NCI-H1092 (cell line): ENCODE measurements at places on chromosomes 1 and 21.

GRCh38 chr1:170376801-170377385 is 155.1 kb upstream of the GORAB start:
- DNase-seq = no peak

GRCh38 chr1:205505076-205505729 is 734 bp downstream of the CDK18 start:
- no peak for DNase-seq

GRCh38 chr1:30014031-30014430 is 709.4 kb downstream of the MATN1 start:
- no peak for DNase-seq

DNA sequence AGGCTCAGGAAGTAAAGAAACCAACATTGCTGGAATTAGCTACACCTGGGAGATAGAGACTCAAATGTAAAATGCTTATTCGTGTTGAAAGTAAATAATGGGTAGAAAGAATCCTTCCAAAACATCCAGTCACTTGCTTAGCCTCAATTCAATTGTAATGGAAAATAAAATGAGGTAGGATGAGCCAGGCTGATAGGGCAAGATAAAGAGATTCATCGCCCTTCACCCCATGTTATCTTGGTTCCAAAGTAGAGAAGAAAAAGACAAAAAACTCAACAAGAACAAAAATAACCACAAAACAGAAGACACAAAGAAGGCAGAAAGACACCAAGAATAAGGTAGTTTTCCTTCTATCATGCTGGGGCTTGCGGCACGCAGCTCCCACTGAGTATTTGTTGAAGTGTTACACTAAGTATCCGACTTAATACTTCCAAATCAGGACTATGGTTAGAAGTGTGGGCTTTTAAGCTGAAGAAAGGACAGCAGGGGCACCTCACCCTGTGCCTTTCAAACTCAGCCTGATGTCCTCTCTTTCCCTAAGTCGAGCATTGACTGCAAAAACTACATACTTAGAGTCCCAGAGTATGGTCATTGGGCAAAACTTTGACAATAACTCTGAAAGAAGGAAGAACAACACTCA is 202.1 kb downstream of the VAV3 start:
- DNase-seq = no peak

DNA sequence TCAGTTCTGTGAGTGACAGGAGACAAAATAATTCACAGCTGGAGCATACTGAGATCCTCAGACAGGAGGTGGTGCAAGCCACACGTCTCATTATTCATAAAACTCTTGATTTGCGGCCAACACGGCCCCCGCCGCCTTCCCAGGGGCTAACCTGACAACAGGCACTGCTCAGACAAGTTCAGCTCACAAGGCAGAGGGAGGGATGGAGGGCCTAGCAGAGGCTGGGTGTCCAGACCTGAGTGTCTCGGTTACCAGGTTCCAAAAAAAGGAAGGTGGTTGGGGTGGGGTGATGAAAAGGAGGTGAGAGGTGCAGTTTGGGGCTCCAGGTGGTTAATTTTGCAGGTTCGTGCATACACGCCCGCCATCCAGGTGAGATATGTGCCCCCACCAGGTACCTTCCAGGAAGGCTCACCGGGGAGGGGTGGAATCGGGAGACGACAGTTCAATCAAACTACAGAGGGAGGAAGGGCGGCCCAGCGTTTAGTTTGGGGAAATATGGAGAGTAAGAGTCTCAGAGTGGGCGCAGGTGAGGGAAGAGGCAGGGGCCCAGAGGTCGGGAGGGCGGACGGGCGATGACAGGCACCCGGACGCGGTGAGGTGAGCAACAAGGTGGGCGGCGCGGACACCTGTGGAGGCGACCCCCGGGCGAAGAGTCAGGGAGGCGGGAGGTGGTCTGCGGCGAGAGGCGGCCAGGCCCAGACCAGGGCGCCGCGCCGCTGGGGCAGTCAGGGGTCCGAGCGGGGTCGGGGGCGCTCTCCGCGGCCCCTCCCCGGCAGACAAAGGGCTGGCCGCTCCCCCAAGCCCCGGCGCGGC is 629 bp downstream of the CTNNBIP1 start:
- no peak for DNase-seq

DNA sequence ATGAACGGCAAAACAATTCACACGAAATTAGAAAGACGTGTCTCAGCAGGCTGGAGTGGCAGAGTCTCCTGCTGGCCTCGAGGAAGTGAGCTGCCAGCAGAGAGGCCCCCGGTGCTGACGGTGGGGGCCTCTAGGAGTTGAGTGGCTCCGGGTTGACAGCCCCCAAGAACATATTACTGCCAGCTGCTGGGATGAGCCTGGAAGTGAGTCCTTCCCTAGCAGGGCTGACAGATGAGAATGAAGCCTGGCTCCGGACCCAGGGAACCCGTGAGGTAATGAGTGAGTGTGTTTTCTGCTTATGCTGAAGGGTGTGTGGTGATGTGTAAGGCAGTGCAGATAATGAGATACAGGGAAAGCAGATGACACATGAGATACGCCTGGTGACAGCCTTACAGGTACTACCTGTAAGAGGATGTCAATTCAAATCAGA is 23.5 kb upstream of the LRRC47 start:
- no peak for DNase-seq

- no peak for DNase-seq
Measured at GRCh38 chr1:166859597-166859996, 16.5 kb downstream of the TADA1 start.

- no peak for DNase-seq
Measured at GRCh38 chr1:41490911-41491310, 6.4 kb upstream of the EDN2 start.

- no peak for DNase-seq
Measured at GRCh38 chr1:203586496-203587081, 40.0 kb upstream of the ATP2B4 start.

GRCh38 chr1:210239349-210240111 is 6.9 kb downstream of the SERTAD4 start:
- no peak for DNase-seq

DNA sequence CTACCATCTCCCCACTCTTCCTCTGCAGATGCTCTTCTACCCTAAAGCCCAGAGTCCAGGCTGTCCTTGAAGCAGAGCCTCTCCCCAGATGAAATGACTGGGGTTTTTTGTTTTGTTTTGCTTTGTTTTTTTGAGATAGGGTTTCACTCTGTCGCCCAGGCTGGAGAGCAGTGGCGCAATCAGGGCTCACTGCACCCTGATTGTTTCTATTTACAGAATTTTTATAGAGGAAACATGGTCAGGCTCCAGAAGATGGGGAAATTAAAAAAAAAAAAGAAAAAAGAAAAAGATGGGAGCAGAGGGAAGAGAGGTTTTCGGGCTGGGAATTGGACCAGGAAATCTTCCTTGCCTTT is 43.7 kb upstream of the ZNF281 start:
- DNase-seq = no peak

DNA sequence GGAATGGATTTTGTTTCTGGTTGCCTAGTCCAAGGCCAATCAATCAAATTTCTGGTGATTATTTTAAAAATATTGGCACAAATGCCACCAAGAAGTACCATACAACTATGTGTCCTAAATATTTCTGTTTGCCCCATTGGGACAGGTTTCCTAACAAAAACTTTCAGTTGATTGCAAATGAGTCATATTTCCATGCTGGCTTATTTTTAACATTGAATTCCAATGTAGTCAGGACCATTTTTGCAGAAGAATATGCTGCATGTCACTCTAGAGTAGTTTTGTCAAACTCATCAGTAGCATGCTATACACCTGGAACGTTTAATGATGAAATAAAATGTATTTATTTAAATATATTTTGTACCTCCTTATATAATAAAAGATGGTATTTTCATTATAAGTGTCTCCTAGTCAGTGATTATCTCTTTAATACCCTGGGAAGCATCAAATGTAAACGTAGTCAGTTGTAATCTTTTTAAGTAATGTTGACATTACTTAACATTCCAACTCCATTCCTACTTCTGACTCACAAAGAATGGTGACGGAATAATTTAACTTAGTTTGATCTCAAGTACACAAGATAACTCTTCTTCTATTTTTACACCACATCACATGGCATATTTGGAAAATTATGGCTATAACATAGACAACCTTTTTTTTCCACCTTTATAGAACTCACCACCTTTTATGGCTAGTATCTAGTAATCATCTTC is 39.0 kb upstream of the USH2A start:
- DNase-seq = no peak

- no peak for DNase-seq
Measured at GRCh38 chr1:172679000-172679772, 20.3 kb downstream of the FASLG start.

DNA sequence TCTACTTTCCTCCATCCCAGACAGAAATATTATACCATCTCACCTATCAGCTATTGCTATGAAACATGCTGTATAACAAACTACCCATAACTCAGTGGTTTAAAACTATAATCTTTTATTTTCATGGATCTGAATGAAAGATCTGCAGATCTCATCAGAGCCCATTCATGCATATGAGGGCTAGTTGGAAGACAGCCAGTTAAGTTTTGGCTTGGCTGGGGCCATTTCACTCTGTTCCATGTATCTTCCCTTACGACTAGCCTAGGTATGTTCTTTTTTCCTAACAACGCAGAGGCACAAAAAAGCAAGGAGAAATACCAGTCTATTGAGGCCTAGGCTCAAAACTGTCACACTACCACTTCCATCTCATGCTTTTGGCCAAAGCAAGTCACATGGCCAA is 28.1 kb upstream of the RGS1 start:
- no peak for DNase-seq

DNA sequence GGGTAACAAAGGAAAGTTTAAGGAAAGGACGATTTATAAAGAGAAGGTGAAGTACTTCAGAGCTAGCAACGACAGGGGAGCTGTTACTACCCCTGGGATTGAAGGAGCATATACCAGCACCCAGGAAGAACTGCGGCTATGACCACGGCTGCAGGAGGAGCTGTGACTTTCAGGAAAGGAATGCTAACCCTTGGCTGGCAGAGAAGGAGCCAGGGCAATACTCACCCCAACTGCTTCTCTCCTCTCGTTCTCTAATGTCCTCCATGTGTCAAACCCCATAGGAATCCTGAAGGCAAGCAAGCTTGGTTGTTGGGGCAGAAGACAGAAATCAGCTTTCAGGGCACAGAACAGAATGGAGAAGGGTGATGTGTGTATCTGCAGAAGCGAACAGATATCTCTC is 120.5 kb downstream of the TMEM53 start:
- DNase-seq = no peak

- no peak for DNase-seq
Measured at GRCh38 chr1:223421676-223422075, 28.5 kb downstream of the CCDC185 start.

DNA sequence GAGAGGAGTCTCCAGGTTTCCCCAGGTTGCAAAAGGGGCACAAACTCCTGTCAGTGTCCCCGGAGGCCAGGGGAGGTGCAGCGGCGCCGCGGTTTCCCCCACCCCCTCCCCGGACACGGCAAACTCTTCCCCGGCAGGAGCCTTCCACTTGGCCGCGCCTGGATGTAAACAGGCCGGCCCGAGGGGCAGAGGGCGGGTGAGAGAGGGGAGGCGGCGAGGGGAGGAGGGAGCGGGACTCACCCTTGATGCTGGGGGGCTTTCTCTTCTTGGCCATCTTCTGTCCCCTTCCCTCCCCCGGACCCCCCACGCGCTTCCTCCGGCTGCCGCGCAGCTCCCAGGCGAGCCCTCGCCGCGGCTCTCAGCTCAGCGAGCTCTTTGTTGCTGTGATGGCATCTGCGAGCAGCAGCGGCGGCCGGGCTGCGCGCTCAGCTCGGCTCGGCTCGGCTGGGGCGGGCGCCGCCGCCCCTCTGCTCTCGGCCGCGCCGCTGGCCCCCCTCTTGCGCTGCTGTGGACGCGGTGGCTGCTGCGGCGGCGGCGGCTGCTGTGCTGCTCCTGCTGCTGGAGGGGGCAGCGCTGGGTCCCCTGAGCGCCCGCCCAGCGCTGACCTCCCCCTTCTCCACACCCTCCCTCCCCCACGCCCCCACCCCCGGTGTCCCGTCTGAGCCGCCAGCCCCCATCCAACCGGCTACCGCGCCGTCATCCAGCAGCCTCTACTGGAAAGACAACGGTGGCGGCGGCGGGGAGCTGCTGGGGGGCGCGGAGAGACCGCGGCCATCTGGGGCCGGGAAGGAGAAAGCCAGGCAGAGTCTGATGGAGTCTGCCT is 4.9 kb upstream of the SLC44A5 start:
- no peak for DNase-seq

DNA sequence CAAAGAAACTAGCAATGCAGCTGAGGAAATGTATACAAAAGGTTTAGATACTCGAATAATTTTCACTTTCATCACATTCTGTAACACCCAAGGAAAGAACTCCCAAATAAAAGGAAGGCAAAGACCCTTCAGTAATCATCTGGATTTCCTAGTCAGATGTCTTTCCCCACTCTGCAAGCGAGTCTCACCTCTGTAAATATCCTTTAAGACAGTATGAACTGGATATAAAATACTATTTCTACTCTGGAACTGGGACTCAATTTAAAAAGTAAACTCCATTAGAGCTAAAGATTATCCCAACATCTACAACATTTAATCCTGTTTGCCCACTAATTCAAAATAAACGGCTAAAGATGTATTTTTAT is 27.0 kb downstream of the C2CD2 start:
- no peak for DNase-seq

DNA sequence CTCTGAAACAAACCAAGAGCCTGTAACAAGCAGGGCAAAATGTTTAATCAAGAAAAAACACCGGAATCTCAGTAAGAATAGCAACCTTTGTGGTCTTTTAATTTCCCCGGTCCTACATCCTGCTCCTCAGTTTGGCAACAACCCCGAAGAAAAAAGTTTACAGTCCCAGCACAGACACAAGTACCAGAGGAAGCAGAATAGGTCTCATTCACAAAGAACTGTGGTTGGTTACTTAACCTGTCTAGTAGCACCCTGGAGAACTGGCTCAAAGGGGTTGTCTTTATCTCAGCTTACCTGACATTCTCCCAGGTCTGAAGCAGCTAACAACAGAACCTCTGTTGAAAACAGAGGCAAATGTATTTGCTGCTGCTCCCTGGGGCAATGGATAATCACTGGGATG is 399.3 kb downstream of the AJAP1 start:
- no peak for DNase-seq
